Epithelial cell of prostate (primary cell): ENCODE measurements at places on chromosomes 6 and 20.

DNA sequence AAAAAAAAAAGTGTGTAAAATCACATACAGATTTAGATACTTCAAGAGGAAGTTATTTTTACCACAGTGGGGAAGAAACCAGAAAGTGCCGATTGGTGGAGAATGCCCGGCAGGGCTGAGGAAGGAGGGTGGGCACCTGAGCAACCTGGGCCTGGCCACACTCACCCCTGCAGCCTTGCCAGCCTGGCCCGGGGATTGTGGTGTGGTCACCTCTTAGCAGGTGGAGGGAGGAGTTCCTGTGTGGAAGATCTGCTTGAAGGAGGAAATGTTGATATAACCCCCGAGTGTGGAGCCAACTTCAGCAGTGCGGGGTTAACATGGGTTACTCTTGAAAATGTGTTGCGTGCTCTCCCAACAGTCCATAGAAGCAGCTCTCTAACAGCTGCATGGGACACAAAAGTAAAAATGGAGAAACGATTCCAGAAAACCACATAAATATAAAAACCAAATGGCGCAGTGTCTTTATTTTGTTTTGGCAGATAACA, 14.7 kb downstream of the UST start:
- no peak for DNase-seq

GRCh38 chr6:117919775-117920729, 13.0 kb downstream of the SLC35F1 start:
- no peak for DNase-seq

- no peak for DNase-seq
Observed at GRCh38 chr20:40294747-40295146, 394.3 kb downstream of the MAFB start.

DNA sequence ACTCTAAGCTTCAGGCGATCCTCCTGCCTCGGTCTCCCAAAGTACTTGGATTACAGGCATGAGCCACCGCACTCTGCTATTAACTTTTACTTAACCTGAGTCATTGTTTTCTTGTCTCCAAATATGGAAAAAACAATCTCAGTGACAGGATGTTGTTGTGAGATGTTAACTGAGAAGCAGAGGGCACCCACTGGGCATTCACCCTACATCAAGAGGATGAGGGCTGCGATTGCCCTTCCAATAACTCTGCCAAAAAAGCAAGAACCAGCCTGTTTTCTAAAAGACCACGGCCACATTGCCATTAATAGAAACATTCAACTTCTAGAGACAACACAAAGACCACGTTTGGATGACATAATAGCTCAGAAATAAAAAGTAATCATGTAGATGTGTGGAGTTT, 107.6 kb upstream of the SGK1 start:
- no peak for DNase-seq

GRCh38 chr20:48656661-48657211, 171.1 kb downstream of the PREX1 start:
- DNase-seq, result no peak

- no peak for DNase-seq
Observed at GRCh38 chr6:431986-432385, 40.4 kb downstream of the IRF4 start.

- no peak for DNase-seq
Observed at GRCh38 chr20:39602649-39603048, 640.5 kb downstream of the DHX35 start.

GRCh38 chr6:107122748-107123147, 7.4 kb upstream of the BEND3 start:
- DNase-seq, result no peak
